ENCODE measurements at places on chromosomes 13 and 19. TPM values are rescaled to one million over a fixed set of nuclear protein-coding genes. Genes with fewer than 3 reads are reported as not detected.
A peak's percentile ranks its signal among the peaks of the same experiment; 100 is the strongest.

DNA sequence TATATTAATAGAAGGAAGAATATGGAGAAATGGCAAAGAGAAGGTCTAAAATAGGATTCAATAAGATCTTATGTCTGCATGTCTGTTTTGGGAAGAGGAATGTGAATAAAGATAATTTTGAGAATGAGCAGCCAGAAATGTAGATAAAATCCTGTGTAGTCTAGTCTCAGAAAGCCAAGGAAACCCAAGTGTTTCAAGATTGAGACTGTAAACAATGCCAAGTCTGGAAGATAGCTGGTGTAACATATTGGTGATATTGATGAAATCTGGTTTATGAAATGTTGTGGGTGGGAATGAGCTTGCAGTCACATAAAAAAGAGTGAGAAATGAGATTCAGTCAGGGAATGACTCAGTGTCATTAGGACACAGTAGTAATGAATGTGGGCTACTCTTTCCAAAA, 1180.3 kb upstream of the PCDH20 start:
- no peaks in the 10 kb centered on the region for H3K4me1 ChIP-seq
- no peaks in the 10 kb centered on the region for H3K27me3 ChIP-seq
- H3K36me3 ChIP-seq, result no peaks in the 10 kb centered on the region
- no peak overlapping the region for H3K4me3 ChIP-seq
- no peak overlapping the region for H3K27ac ChIP-seq

- no peaks in the 10 kb centered on the region for H3K36me3 ChIP-seq
- no peak for DNase-seq
- H3K4me1 ChIP-seq, result peaks cover 6% of the 10 kb centered on the region
- H3K4me3 ChIP-seq, result no peak overlapping the region
Observed at GRCh38 chr13:36436811-36437210, 4.5 kb downstream of the CCNA1 start.

DNA sequence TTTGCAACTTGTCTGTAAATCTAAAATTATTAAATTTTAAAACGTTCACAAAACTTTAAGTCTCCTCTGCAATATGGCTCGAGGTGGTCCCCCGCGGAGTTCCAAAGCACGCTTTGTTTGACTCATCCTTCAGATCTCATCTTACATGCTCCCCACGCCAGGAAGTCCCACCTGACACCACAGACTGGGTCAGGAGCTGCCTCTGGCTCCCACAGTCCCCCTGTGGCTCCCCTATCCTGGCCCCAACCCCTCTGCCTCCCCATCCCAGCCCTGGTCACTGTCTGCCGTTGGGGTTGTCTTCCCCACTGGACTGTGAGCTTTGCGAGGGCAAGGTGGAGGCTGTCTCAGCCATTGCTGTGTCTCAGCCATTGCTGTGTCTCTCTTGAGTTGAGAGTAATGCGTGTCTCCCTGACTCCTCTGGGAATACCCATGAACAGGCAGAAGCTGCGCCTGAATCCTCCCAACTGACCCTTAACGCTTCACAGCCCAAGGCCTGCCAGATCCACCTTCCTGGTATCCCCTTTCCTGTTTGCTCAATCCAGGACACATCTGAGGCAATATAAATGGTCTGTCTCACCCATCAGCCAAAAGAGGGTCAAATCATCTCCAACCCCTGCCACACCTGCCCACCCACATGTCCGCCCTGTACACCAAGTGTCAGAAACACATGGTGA, 15.9 kb downstream of the DYRK1B start:
- no peak for DNase-seq
- no peaks in the 10 kb centered on the region for H3K36me3 ChIP-seq
- no peak overlapping the region for H3K27ac ChIP-seq
- H3K4me1 ChIP-seq, result no peaks in the 10 kb centered on the region
- no peaks in the 10 kb centered on the region for H3K27me3 ChIP-seq

The ANKRD24 gene
- total RNA-seq, result 0.81 TPM

GRCh38 chr13:20717581-20718542, 14.4 kb downstream of the IL17D start:
- H3K27ac ChIP-seq, result no peak overlapping the region
- no peaks in the 10 kb centered on the region for H3K27me3 ChIP-seq
- H3K4me1 ChIP-seq, result peaks cover 14% of the 10 kb centered on the region
- no peak overlapping the region for H3K4me3 ChIP-seq
- DNase-seq, result no peak

GRCh38 chr19:28258829-28259228, 954.1 kb downstream of the UQCRFS1 start:
- no peak overlapping the region for H3K27ac ChIP-seq
- no peaks in the 10 kb centered on the region for H3K36me3 ChIP-seq
- no peaks in the 10 kb centered on the region for H3K4me1 ChIP-seq

GRCh38 chr19:29850482-29850881, 38.7 kb downstream of the CCNE1 start:
- no peak overlapping the region for H3K4me3 ChIP-seq
- H3K27me3 ChIP-seq, result no peaks in the 10 kb centered on the region
- H3K36me3 ChIP-seq, result no peaks in the 10 kb centered on the region
- H3K27ac ChIP-seq, result no peak overlapping the region

DNA sequence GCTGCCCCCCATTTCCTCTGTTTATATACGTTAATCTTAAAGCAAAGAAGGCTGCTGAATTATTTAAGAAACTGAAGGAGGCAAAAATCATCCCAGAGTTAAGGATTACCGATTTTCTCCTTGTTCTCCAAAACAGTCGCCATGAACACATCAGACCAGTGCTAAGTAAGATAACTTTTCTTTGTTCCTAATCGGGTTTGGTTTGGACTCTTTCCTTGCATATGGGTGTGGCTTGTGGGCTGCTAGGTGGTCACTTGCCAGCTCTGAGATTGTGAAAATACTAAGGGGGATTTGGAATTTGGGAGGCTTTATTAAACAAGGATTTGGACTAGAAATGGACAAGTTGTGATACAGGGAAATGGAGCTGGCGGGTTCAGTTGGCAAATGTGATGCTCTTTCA, 212.1 kb downstream of the OXGR1 start:
- no peak for DNase-seq
- no peaks in the 10 kb centered on the region for H3K36me3 ChIP-seq
- H3K4me3 ChIP-seq, result no peak overlapping the region

DNA sequence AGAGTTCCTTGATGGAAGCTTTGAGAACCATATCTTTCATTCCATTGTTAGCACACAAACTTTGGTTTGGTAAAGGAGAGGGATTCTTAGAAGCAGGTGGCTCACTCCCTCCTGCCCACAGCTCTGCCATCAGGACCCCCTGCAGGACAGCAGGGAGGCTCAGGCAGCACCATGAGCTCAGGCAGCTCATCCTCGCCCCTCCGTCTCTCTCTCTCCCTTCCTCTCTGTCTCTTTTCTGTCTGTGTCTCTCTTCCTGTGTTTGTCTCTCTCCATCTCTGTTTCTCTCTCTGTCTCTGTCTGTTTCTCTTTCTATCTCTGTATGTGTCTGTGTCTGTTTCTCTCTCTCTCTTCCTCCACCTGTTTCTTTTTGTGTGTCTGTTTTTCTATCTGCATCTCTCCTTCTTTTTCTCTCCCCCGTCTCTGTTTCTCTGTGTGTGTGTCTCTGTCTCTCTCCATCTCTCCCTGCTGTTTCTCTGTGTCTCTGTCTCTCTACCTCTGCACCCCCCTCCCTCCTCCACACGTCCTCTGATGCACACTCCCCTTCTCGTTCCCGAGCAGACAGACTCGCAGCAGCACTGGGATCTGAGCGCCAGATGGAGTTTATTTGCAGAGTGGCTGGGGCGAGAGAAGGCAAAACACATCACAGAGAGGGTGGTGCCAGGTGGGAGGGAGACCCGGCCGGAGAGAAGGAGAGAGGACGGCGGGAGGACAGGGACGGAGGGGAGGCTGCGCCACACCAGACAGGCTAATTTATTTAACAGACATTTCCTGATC, 8.7 kb downstream of the SBK2 start:
- H3K4me3 ChIP-seq, result no peak overlapping the region
- peaks cover 2% of the 10 kb centered on the region for H3K4me1 ChIP-seq
- no peak overlapping the region for H3K27ac ChIP-seq
- no peaks in the 10 kb centered on the region for H3K27me3 ChIP-seq

DNA sequence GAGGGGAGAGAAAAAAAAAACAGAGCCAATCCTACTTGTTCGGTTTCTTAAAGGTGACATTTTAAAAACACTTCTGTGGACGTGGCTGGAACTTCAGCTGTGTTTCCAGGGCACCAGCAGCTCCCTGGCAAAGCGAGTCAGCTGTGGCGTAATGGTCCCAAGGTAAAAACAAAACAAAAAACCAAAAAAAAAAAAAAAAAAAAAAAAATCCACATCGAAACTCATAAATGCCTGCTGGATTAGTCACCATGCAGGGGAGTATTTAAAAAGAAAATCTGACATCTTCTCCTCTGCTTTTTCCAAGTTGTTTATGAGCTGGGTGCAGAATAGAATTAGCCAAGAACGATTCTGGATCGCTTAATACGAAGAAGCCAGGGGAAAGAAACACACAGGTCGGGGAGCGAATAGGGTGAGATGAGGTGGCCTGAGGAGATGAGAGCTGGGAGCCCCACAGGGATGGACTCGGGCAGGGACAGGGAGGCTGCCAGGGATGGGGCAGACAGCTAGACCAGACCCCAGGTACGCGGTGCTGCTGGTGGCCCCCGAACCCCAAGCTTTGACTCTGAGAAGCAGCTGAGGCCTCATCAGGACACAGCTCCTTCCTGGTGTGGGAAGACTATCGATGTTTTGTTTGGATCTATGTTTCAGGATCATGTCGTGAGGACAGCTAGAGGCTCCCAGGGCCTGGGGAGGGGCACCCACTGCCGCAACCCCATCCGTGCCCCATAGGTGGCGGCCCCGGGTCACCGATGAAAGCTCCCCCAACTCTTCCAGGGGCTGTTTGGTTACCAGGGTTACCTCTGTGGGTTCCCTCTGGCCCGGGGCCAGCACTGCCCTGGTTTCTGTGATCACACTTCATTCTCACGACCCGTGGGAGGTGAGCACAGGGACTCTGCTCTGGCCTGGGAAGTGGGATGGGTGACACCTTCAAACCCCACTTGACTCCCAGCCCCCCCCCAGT, 3.1 kb upstream of the CTXN1 start:
- peak; percentile 83 for DNase-seq
- H3K36me3 ChIP-seq, result no peaks in the 10 kb centered on the region
- H3K27ac ChIP-seq, result peak overlapping the region; percentile 82
- H3K4me1 ChIP-seq, result peaks cover 31% of the 10 kb centered on the region
- H3K4me3 ChIP-seq, result peak overlapping the region; percentile 13
- H3K27me3 ChIP-seq, result no peaks in the 10 kb centered on the region

GRCh38 chr13:50742353-50742752, 101.1 kb downstream of the DLEU7 start:
- H3K4me3 ChIP-seq, result no peak overlapping the region
- H3K36me3 ChIP-seq, result no peaks in the 10 kb centered on the region
- no peaks in the 10 kb centered on the region for H3K4me1 ChIP-seq
- no peak overlapping the region for H3K27ac ChIP-seq

Measured in ovary (tissue), 10 donors.